Activated CD4-positive, alpha-beta T cell treated with anti-CD3 and anti-CD28 coated beads, Interleukin-2, amount 50 U/mL, for 48 hours (primary cell): ENCODE measurements at places on chromosomes 6 and 20.

GRCh38 chr6:119470893-119471542 lies 121.5 kb upstream of the MAN1A1 start:
- no peak for DNase-seq

DNA sequence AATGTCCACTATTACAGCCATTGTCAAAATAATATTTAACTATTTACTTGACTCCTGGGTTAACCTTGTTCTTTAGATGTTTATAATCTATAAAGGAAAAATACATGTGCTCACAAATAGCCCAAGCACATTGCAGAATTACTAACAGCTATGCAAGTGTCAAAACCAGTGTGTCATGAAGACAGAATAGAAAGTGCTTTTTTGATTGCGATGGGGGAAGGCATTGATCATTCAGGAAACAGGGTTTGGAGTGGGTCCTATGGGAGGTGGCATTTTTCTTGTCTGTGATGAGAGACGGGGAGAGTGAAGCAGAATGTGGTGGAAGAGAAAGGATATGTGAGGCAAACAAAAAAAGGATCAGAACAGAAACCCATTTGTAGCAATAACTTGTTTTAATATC lies 1.0 kb upstream of the AGPAT4 start:
- no peak for DNase-seq

- DNase-seq, result no peak
Observed at GRCh38 chr20:6806275-6806674, 38.8 kb downstream of the BMP2 start.

DNA sequence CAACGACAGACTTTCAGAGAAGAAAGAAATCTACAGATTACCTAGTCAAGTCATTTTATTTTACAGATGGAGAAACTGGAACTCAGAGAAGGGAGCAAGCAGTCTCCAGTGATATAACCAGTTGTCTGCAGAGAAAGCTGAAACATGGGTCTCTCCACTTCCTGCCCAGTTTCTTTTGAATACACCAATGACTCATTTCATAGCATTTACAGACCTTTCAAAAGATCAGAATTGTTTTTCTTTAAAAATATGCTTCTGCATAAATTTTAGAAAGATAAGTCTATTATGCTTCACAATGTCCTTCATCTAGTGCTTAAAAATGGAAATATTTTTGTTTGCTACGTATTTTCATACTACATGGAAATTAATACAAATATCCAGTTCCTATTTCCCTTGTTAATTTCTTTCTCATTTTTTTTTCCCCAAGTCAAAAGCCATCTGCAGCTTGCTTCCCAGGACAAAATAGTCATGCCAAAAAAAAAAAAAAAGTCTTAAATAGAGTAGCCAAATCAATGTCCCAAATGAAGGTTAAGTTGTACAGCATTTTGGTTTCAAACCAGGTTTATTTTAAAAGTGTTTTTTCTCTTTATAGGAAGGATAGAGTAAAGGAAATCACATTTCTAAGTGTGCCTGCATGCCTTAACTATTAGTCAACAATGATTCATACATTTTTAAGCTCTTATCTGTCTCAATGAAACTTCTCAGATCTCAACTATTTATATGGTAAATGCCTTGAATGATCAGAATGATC lies 36.9 kb downstream of the ARHGAP18 start:
- no peak for DNase-seq

- DNase-seq, result no peak
Observed at GRCh38 chr6:155125906-155126305, 130.8 kb downstream of the TIAM2 start.

- no peak for DNase-seq
Observed at GRCh38 chr20:25248786-25249172, 894 bp downstream of the PYGB start.

DNA sequence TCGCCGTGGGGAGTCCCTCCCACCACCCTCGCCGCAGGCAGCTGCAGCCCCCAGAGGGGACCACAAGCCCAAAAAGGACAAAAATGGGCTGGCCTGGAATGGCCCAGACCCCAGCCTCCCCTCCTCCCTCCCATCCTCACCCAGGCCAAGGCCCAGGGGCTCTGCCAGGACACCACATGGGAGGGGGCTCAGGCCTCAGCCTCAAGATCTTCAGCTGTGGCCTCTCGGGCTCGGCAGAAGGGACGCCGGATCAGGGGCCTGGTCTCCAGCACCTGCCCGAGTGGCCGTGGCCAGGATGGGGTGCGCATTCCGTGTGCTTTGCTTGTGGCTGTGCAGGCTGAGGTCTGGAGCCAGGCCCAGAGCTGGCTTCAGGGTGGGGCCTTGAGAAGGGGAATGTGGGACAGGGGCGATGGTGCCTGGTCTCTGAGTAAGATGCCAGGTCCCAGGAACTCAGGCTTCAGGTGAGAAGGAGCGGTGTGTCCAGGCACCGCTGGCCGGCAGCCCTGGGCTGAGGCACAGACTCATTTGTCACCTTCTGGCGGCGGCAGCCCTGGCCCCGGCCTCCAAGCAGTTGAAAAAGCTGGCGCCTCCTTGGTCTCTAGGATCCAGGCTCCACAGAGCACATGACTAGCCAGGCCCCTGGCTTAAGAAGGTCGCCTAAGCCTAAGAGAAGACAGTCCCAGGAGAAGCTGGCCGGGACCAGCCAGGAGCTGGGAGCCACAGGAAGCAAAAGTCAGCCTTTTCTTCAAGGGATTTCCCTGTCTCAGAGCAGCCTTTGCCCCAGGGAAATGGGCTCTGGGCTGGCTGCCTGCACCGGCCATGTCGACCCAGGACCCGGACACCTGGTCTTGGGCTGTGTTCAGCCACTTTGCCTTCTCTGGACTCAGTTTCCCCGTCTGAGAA lies 35.2 kb upstream of the MRGBP start:
- no peak for DNase-seq

DNA sequence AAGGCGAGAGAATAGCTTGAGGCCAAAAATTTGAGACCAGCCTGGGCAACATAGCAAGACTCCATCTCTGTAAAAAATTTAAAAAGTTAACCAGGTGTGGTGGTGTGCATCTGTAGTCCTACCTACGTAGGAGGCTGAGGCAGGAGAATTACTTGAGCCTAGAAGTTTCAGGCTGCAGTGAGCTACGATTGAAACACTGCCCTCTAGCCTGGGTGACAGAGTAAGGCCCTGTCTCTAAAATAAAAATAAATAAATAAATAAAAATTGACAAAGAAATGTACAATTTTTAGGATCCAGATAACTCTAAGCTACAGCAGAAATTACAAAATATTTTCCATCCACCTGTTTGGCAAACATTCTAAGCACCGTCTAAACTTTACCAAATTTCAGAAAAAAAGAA lies 941.0 kb upstream of the ADGRB3 start:
- no peak for DNase-seq

DNA sequence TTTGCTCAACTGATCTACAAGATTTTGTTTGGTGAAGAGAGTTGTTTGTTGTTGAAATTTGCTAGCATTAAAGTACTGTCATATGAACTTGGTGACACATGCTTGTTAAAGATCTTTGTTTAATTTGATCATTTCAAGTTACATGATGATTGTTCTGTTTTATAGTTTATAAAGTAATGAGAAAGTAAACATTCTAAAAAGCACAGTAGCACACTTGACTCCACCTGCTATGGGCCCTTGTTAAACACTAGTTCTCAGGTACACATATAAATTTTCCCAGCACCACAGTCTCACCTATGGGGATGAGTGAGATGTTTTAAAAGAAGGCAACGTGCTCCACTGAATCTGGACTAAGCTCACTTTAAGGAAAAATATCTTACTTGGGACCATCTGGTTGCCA lies 14.1 kb downstream of the MCHR2 start:
- DNase-seq, result no peak

DNA sequence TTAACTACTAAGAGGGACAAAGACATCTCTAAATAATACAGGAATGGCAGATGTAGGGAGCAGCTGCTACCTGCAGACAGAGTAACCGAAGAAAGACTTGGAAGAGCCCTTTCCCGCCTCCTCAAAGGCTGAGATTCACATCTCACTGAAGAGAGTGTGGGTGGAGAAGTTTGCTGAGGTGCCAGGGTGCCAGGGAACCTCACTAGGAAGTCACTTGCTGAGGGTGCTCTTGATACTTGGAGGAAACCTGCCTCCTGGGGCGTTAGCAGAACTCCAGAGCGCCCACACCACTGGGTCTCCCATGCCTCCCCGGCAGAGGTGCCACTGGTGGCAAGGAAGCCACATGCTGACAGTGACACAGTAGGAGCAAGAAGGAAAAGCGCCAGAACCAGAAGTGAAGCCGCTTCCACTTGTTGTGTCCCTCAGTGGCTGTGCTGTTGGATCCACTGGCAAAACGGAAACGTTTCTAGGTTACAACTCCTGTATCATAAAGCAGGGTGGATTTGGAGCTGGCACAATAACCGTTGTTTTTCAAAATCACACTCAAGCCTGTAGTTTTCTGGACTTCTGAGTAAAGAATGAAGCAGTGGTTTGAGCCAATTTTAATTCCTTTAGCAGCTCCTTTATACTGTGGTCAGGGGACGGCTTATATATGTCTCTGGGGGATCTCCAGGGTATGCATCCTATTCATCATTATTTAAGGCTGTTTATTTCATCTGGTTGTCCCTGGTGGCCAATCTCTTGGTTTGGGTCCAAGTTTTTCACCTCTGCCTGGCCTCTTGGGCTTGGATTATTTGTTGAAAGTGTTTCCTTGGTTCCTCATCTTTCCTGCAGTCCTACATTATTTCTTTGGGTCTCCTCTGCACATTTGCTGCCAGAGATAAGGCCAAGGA lies 64.5 kb downstream of the CDC5L start:
- no peak for DNase-seq

DNA sequence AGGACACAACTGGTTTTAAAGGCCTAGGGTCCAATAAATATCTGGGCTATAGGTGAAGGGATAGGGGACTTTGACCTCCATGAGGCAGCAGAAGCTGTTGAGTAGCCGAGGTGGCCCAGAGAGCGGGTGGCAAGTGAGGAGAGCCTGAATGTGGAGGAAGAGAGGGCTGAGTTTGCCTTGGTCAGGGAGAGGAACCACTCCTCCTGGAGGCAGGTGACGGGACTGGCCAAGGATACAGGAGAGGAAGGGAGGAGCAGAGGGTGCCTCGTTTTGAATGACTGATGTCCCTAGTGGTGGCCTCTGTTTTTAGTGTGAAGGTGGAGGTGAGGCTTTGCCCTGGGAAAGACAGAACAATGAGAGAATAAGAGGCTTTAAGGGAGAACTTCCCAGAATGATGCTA lies 19.1 kb upstream of the AAR2 start:
- DNase-seq, result no peak

- DNase-seq, result no peak
Observed at GRCh38 chr20:24479106-24479505, 9.7 kb downstream of the SYNDIG1 start.

DNA sequence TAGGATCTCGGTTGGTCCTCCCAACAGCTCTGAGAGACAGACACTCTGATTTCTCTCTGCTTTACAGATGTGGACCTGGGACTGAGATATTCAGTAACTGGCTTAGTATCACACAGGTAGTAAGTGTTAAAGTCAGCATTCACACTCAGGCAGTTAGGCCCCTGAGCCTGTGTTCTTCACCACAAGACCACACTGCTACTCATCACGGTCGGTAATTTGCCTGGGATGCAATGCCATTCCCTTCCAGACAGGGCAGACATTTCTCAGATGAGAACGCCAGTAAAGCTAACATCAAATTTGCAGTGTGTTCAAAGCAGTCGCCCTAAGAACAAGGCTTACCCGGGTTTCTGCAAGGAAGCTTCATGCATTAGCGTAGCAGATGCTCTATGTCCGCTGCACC lies 39.8 kb upstream of the HIVEP1 start:
- no peak for DNase-seq

DNA sequence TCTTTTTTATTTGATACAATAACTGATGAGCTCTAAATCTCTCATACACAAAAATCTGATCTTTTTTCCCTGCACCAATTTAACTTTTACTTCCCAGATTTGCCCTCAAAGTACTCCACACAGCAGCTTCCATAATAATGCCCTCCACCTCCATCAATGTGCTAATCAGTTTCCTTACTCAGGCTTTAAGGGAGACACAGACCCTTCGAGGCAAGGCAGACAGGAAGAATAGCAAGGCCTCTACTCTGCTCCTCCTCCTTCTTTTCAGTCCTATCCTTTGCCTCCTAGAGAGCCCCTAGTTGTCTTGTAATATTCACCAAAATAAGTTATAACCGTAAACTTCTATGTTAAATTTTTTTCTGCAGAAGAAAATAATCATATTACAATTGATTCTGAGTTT lies 444.9 kb upstream of the RNF217 start:
- no peak for DNase-seq

- no peak for DNase-seq
Observed at GRCh38 chr6:47733879-47734558, 35.6 kb downstream of the ADGRF4 start.

GRCh38 chr6:156943816-156944215 lies 166.6 kb downstream of the ARID1B start:
- DNase-seq, result no peak

- DNase-seq, result no peak
Observed at GRCh38 chr6:56058636-56059035, 183.2 kb upstream of the BMP5 start.

- DNase-seq, result no peak
Observed at GRCh38 chr20:21141825-21142224, 15.9 kb downstream of the KIZ start.

- no peak for DNase-seq
Observed at GRCh38 chr6:131778169-131778568, 29.7 kb upstream of the ENPP1 start.

DNA sequence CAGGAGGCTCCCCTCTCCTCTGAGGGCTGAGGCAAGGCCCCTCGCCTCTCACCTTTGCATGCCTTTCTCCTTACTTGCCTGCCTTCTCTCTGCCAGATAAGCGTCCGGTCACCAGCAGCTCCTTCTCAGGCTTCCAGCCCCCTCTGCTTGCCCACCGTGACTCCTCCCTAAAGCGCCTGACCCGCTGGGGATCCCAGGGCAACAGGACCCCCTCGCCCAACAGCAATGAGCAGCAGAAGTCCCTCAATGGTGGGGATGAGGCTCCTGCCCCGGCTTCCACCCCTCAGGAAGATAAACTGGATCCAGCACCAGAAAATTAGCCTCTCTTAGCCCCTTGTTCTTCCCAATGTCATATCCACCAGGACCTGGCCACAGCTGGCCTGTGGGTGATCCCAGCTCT lies 21.3 kb upstream of the PPARD start:
- no peak for DNase-seq

GRCh38 chr20:13428684-13429083 lies 207.6 kb downstream of the ISM1 start:
- DNase-seq, result no peak

DNA sequence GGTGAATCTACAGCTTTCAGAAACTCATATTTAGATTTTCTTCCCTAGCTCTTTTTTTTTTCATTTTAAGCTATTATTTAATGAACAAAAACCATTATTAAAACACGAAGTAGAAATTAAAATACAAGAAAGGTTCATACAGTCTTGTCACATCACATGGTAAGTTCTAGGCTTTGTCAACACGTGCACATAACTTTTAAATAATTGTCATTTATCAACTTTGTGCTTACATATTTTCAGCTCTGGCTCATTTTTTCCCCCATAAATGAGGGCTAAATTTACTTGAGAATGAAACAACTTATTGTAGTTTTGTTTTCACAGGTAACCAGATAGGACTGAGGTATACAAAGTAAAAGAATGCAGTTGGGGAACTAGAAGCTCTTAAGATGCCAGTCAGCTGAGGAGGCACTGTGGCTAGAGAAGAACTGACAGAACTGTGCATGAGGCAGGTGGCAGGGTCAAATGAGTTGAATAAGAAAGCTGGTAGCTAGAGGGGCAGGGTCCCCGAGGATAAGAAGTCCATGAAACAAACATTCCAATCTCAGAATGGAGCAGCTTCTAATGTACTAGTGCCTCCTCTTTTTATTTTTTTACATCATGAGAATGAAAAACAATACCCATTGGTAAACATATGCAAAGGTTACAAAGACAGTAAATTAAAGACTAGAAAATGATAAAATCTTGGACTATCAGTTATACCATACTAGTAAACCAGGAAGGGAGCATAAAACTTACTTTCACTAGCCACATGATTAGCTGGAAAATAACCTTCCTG lies 141.5 kb downstream of the MYB start:
- no peak for DNase-seq
